Activated T-helper 17 cell treated with anti-CD3 and anti-CD28 coated beads, Interleukin-2, amount 50 U/mL, for 72 hours (primary cell): ENCODE measurements at places on chromosomes 16 and 17. TPM values are rescaled to one million over a fixed set of nuclear protein-coding genes. Genes with fewer than 3 reads are reported as not detected.

The CSH2 gene
- total RNA-seq, result 2.3 TPM

The CORO6 gene
- total RNA-seq, result 12.0 TPM

The TP53TG3C gene
- total RNA-seq, result not detected

The UTS2R gene
- total RNA-seq, result 0.45 TPM

The IGSF6 gene
- total RNA-seq, result 0.45 TPM

The DUS1L gene
- 59.7 TPM for total RNA-seq

The KDM6B gene
- total RNA-seq, result 93.3 TPM

The NPW gene
- not detected for total RNA-seq

The AANAT gene
- not detected for total RNA-seq

The HOXB1 gene
- total RNA-seq, result not detected

The RASL10B gene
- 0.16 TPM for total RNA-seq

The METRNL gene
- total RNA-seq, result 21.9 TPM

The SOX9 gene
- total RNA-seq, result not detected

The OR1F1 gene
- total RNA-seq, result not detected

The CALB2 gene
- total RNA-seq, result not detected

The RNF112 gene
- total RNA-seq, result 3.1 TPM

GRCh38 chr17:66677201-66677981, 157.5 kb upstream of the CACNG5 start:
- peak; percentile 77 for ATAC-seq

- no peak for ATAC-seq
Measured at GRCh38 chr17:82872591-82873520, 33.0 kb upstream of the ZNF750 start.

GRCh38 chr17:79609673-79610645, 892 bp downstream of the RBFOX3 start:
- no peak for ATAC-seq

GRCh38 chr17:76887802-76888201, 19.6 kb downstream of the MGAT5B start:
- ATAC-seq, result no peak

DNA sequence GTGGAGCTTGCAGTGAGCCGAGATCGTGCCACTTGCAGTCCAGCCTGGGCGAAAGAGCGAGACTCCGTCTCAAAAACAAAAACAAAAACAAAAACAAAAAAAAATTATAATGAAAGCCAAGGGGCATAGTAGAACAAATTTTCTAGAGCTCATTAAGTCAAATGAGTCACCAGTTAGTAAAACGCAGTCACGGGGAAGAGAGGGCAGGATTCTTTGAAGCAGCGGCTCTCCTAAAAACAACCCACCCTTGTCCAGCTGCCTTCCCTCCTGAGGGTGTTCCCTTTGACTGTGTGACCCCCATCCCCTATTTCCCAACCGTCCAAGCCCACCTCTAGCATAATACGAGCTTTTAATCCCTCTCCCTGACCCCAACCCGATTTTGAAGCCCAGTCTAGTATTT, 44.1 kb upstream of the STH start:
- no peak for ATAC-seq

DNA sequence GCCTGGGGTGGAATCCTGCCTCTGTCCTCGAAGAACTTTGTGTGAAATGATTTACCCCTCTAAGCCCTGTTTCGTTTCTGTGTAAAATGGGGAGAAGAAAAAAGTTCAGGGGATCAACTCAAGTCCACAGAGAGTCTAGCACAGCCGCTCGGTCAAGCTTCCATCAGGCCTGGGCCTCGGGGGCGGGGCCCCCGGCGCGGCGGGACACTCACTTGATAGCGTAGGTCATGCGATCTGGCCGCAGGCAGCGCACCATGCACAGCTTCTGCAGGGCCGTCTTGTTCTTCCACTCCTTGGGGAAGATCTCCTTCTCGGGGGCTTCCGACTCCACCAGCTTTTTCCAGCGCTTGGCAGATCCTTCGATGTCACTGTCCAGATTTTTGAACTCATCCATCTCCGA, 65.9 kb downstream of the PGS1 start:
- no peak for ATAC-seq

GRCh38 chr16:23670137-23670776, 8.4 kb upstream of the PLK1 start:
- ATAC-seq, result peak; percentile 100

DNA sequence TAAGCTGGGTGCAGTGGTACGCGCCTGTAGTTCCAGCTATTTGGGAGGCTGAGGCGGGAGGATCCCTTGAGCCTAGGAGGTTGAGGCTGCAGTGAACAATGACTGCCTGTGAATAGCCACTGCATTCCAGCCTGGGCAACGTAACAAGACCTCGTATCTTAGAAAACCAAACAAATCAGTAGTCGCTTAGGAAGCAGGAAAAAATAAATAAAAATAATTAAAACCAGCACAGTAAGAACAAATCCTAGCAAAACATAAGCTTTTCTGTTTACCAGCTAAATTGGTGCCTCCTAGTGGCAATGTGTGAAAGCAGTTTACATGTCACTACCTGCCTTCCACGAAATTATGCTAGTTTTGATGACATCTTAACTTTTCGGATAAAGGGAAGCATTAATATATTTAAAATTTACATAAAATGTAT, 1.3 kb downstream of the ARMC5 start:
- ATAC-seq, result no peak

DNA sequence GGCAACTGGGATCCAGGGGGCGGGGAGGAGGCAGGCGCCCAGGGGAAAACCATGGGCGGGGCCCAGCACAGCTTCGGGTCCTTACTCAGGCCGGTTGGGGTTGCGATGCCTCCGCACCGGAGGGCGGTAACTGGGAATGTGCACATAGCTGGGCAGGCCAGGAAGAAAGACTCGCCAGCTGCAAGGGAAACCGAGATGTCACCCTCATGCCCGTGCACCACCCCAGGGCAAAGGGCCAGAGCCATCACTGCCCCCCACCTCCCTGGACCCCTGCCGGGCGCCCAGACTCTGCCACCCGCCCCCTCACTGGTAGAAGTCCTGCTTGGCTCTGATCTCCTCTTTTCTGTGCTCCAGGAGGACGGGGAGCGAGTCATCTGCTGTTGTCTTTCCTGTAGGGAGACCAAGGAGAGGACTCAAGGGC, 6.7 kb downstream of the ALOX12B start:
- no peak for ATAC-seq

DNA sequence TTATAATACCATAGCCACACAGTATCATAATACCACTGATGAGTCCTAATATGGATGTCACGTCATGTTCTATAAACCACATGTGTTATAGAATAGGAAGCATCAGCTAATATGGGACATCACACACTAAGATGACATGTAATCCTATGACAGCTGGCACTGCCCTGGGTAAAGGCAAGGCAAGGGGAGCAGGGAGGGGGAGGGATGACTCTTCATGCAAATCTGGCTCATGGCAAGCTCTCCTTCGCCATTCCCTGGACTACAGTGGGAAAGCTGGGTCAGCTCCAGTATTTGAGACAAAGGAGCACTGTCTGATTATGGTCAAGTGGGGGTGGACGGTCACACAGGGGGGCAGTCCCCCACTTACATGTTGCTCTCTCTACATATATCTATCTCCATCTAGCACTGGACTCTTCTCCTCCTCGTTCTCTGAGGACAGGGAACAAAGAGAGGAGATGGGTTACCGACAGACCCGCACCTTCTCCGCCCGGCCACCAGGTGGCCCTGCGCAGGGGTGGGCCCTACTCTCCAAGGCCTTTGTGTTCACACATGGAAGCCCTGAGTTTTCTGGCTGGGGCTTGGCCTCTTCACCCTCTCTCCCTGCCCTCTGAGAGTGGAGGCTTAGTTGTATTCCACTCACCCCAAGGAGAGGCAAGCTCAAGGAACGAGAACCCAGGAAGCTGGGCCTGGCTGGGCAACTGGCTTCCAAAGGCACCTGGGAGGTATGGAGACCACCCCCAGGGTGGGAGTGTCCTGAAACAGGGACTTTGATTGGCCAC, 23.4 kb upstream of the MPO start:
- ATAC-seq, result peak; percentile 86

DNA sequence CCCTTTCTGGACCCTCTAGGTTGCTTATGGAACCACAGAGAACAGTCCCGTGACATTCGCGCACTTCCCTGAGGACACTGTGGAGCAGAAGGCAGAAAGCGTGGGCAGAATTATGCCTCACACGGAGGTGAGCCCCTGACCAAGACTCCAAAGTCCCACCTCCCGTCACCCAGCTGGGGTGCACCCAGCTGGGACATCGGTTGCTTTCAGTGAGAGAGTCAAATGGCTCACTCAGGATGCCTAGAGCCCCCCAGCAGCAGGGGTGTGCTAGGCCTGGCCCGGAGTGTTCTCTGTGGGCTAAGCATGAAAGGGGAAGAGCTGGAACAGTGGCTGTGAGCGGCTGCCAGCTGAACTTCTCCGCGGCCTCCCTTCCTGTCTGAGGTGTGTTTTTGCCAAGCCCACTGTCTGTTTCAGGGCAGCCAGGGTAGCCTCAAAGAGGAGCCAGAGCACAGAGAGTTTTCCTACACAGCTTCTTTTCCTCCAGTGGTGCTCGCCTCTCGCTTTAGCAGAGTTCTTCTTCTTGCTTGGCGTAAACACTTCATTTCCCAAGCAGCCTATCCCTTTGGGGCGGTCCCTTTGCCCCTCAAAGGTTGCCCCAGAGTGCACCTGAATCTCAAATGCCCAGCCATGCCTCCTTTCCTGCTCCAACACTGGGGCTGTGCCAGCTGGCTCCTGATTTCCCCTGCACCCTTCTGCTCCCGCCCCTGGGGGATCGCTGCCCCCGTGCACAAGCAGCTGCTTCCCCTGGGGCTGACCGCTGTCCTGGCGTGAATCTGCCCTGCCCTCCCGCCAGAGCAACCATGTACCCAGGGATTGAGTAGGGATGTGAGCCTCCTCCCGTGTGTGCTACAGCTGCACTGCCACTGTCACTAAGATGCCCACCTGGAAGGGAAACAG, 2.6 kb upstream of the CHAD start:
- no peak for ATAC-seq

DNA sequence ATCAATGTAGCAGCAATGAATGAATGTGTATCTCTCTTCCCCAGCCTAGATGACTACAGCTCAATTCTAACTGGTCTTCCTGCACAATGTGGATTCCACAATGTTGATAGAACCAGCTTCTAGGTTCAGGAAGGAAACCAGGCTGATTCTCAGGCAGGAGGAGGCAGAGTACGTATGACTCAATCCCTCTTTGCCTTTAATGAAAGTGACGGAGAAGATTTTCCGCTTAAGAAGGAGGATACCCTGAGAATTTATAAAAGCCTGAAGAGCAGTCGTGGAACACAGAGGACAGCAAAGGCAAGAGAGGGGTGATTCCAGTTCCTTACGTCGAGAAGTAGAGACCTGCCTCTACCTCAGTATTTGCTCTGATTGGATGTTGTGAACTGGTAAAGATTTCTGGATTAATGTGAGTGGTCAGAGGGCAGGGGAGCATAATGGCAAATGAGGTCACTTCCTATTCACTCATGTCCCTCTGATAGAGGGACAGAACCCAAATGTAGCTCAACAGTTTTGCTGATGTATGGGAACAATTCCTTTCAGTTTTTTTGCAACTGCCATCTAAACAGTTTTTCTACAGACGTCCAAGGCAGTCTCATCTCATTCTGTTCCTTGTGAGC, 15.0 kb upstream of the SLC16A11 start:
- peak; percentile 10 for ATAC-seq

GRCh38 chr17:1203967-1204291, 24.1 kb upstream of the ABR start:
- ATAC-seq, result no peak

GRCh38 chr17:78272914-78273258, 41.5 kb downstream of the TMEM235 start:
- ATAC-seq, result no peak

DNA sequence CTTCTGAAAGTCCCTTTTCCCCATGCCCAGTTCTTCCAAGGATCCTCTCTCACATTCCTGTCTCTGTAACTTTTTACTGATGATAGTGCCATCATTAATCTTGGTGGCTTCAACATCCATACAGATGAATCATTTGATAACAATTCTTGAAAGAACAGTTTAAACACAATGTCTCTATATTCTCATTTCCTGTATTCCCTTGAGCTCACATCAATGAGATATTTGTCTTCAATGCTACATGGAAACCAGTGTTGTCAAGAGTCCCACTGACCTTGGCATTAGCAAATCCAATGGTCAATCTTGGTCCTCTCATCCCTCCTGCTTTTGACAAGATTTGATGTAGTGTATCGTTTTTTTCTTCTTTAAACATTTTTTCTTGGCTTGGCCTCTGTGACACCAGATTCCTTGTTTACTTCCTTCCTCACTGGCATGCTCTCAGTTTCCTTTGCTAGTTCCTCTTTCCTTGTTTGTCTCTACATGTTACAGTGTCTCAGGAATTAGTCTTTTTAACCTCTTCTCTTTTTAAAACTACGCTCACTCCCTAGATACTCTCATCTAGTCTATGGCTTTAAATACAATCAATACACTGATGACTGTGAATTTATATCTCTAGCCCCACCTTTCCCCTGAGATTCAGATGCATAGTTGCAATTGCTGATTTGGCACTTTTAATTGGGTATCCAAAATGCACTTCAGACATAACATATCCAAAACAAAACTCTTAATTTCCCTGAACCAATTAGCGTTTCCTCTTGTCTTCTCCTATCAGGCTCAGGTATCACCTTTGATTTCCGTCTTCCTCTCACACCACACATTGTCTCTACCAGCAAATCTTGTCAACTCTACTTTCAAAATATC, 134.0 kb downstream of the MYO1D start:
- ATAC-seq, result no peak

DNA sequence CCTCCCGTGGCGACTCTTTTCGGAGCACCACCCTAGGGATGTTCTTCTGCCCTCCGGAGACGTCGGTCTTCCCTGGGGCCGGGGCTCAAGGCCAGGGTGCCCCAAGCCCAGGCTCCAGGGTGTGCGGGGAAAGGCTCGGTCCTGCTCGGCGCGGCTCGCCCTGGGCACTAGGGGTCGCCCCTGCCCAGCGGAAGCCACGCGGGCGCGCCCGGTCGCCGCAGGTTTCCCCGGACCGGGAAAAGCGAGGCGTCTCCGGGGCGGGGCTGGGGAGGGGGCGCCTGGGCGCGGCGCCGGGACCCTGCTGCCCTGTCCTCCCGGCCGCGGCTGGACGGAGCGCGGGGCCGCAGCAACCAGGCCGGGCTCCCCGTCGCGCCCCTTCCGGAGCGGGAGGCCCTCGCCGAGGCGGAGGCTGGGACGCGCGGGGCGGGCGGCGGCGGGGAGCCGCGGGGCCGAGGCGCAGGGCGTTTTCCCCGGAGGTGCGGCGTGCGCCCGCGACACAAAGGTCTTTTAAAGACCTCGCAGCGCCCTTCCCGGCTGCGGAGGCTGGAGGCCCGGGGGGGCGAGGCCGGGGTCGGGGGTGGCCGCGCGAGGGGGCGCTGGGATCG, 76.4 kb downstream of the MRC2 start:
- peak; percentile 94 for ATAC-seq

DNA sequence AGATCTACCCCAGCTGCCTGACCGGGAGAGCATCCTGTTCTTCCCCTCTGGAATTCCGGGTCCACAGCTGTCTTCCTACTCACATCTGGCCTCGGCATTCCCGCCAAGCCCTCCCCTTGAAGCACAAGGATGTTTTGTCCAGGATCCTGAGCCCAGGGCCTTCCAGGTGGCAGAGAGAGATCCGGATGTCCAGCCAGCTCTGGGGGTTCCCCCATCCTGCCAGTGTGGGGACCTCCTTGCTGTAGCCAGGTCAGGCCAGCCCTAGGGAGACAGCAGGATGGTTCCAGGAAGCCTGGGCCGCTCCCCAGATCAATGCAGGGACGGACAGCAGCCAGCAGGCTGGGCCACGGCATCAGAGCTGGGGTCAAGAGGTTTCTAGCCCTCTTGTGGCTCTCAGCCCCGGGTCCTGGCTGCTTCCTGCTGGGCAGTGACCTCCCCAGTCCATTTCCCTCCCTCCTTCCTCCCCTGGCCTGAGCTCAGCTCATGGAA, 55.3 kb downstream of the SOCS3 start:
- ATAC-seq, result no peak

GRCh38 chr16:89378947-89379771, 111.2 kb downstream of the ANKRD11 start:
- ATAC-seq, result no peak
